Small intestine (tissue), 16 donors: ENCODE measurements at places on chromosomes 2 and 18. TPM values are rescaled to one million over a fixed set of nuclear protein-coding genes. Genes with fewer than 3 reads are reported as not detected.
A peak's percentile ranks its signal among the peaks of the same experiment; 100 is the strongest.

- H3K36me3 ChIP-seq = peaks cover 10% of the 10 kb centered on the region
- H3K27ac ChIP-seq = no peak overlapping the region
- H3K4me1 ChIP-seq = no peaks in the 10 kb centered on the region
- H3K27me3 ChIP-seq = no peaks in the 10 kb centered on the region
- H3K4me3 ChIP-seq = no peak overlapping the region
Measured at GRCh38 chr2:11767779-11768178, 21.3 kb downstream of the LPIN1 start.

- no peaks in the 10 kb centered on the region for H3K36me3 ChIP-seq
- H3K27me3 ChIP-seq = peaks cover 1% of the 10 kb centered on the region
- H3K4me3 ChIP-seq = no peak overlapping the region
- H3K27ac ChIP-seq = no peak overlapping the region
- H3K4me1 ChIP-seq = no peaks in the 10 kb centered on the region
Measured at GRCh38 chr2:67321588-67321903, 75.6 kb upstream of the ETAA1 start.

- no peaks in the 10 kb centered on the region for H3K4me1 ChIP-seq
- no peak overlapping the region for H3K4me3 ChIP-seq
- H3K27ac ChIP-seq = no peak overlapping the region
- no peaks in the 10 kb centered on the region for H3K36me3 ChIP-seq
Measured at GRCh38 chr2:85163675-85164074, 30.5 kb downstream of the TCF7L1 start.

DNA sequence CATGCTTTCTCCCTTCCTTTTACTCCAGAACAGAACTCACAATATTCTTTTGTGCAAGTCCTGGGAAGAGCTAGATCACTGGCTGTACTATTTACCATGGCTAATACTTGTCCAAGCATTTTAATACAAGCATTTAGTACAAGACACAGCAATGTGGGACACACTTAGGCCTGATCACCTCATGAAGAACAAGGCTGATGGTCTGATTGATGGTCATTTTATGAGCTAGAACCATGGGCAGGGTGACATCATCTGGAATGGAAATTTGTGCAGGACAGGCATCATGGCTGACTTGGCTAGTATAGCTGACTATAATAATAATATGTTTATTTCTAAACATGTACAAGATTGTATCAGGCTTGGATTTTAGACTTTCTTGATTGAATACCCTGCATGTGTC, 374.2 kb upstream of the HNMT start:
- H3K27ac ChIP-seq = no peak overlapping the region
- no peaks in the 10 kb centered on the region for H3K27me3 ChIP-seq
- no peaks in the 10 kb centered on the region for H3K4me1 ChIP-seq
- no peaks in the 10 kb centered on the region for H3K36me3 ChIP-seq
- H3K4me3 ChIP-seq = no peak overlapping the region

GRCh38 chr2:122009561-122009960, 254.1 kb downstream of the TSN start:
- no peak for DNase-seq
- H3K27ac ChIP-seq = no peak overlapping the region
- no peak overlapping the region for H3K4me3 ChIP-seq
- no peaks in the 10 kb centered on the region for H3K27me3 ChIP-seq
- no peaks in the 10 kb centered on the region for H3K36me3 ChIP-seq

DNA sequence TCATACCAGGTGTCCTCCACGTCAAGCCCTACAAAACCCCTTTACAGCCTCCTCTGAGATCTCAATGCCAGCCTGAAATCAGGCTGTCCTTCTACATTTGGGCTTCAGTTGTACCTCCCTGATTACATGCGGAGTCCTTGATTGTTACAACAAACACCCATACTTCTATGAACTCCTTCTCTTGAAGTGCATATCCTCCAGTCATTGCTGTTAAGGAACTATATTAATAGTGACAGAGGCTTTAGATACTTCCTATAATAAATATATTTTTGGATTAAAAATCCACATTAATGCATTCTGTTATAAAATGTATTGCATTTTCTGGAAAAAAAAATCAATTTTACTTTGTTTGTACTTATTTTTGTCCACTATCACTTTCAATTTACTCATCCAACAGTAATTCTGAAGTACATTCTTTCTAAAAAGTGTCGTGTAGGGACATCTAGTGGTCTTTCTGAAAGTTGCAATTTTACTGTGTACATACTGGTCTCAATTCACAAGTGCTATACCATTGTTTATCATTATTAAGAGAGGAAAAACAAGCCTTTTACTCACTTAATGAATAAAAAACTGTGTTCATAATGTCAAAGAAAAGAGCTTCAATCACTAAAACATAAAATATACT, 316.4 kb downstream of the DSEL start:
- no peak overlapping the region for H3K27ac ChIP-seq
- H3K4me3 ChIP-seq = no peak overlapping the region
- no peaks in the 10 kb centered on the region for H3K27me3 ChIP-seq
- H3K36me3 ChIP-seq = no peaks in the 10 kb centered on the region

DNA sequence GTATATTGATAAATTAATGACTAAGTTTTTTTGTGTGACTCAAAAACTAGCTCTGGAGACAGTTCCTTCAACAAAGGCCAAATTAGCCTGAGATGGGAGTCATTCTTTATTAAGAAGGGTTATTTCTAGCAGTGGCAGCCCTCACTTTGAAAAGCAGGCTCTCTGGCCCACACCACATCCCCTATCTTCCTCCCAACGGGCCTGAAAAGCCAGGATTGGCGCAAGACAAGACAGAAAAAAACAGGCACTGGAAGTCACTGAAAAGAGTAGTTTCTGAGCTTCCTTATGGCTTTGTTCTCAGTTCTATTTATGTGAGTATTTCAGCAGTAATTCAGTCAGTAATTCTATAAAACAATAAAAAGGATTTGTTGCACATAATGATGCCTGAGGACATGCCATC, 149.0 kb downstream of the LAMA3 start:
- no peaks in the 10 kb centered on the region for H3K36me3 ChIP-seq
- no peaks in the 10 kb centered on the region for H3K27me3 ChIP-seq
- no peak for DNase-seq
- no peak overlapping the region for H3K4me3 ChIP-seq

DNA sequence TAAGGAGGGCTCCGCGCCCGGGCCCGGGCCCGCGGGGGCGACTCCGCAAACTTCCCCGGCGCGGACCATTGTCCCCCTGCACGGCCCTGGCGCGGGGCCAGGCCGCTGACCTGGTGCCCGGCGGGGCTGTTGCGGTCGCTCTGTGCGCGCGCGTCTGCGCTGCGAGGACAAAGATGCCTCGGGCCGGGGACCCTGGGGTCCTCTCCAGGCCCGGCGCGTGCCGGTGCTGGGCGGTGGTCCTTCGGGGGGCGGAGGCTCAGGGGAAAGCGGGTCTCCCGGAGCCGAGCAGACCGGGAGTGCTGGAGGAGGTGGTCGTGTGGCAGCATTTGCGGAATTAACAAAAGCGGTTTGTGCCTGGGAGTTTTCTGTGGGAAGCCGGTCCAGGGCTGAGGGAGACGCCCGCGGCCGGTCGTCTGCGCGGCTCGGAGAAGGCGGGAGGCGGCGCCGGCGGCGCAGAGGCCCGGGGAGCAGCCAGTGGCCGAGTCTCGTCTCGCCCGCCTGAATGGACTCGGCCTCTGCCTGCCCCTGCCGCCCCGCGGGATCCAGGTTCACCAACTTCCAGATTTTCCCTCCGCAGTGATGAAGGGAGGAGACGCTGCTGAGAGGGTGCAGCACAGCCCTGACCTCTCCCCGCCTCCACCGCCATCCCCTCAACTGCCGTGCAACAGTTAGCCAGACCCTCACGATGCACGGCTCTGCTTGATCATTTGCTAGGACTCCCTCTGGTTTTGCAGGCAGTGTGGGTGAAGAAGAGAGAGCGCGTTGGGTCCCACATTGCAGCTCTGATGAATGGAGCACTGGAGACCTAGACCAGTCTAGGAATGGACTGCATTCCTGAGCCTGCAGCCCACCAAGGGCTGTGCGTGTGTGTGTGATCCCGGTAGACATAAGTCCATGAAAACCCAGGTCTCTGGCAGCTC, 705 bp downstream of the EFR3B start:
- peak; percentile 66 for DNase-seq
- peak overlapping the region; percentile 46 for H3K27ac ChIP-seq
- H3K27me3 ChIP-seq = no peaks in the 10 kb centered on the region
- peak overlapping the region; percentile 50 for H3K4me3 ChIP-seq
- H3K36me3 ChIP-seq = no peaks in the 10 kb centered on the region
- peaks cover 4% of the 10 kb centered on the region for H3K4me1 ChIP-seq

DNA sequence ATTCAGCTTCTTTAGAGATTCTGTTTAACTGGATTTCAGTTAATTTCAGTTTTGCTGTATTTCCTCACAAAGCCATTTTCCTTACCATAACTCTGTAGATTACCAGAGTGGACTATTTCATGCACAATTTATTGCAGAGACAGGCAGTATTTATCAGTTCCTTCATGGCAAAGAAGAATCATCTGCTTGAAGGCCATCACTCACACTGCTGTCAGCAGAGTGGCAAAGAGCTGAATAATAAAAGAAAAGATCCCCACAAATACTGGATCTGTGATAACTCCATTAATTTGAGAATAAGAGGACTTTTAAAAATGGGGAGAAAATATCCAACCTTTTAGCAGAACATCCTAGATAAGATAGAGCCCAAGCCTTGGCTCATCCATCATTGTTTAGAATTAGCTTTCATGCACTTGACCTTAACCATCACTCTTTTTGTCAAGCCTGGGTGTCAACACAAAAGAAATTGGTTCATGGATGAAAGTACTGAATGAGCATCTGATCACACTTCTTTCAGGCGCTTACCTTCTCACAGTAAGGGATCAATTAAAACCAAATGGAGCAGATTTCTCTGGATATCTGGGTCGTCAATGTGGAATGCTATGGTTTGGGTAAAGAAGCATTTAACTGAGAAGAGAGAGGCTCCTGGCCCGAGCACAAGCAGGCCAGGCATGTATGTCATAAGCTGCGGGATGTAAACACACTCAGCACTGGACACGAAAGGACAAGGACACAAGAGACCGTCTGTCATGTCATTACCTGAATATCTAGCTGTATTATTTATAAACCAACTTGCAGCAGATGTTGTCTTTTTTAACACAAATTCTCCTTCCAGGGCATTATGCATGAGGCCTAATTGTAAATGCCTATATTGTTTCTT, 376.2 kb downstream of the ZNF521 start:
- no peak overlapping the region for H3K27ac ChIP-seq
- no peak for DNase-seq
- no peak overlapping the region for H3K4me3 ChIP-seq

DNA sequence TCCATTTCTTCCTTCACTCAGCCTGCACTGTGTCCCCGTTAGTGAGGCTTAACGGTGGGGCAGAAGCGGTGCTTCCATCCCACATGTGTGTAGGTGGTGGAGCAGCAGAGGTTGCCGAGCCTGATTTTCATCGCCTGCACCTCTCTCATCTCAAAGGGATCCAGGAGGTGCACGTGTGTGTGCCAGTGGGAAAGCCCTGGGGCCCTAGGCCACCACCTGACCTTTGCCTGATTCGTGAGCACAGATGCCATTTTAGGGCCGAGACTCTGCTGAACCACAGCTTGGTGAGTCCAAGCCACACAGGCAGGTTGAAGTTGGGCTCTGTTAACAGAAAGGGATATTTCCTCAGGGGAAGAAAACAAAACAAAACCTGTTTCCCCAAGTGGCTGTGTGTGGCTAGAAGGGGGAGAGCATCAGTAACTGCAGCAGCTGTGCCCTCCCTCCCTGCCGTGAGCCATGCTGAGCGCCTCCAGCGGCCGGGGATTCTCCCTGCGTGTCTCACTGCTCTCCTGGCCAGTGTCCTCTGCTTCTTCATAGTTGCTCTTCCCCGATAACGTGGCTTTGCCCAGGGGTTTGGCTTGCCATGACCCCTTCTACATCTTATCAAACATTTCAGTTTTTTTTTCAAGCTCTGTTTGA, 81.5 kb downstream of the MAPRE2 start:
- H3K27ac ChIP-seq = no peak overlapping the region
- H3K36me3 ChIP-seq = peaks cover 1% of the 10 kb centered on the region
- no peaks in the 10 kb centered on the region for H3K4me1 ChIP-seq
- H3K27me3 ChIP-seq = no peaks in the 10 kb centered on the region
- H3K4me3 ChIP-seq = no peak overlapping the region

GRCh38 chr18:49021076-49021432, 70.3 kb upstream of the SMAD7 start:
- no peaks in the 10 kb centered on the region for H3K27me3 ChIP-seq
- no peaks in the 10 kb centered on the region for H3K4me1 ChIP-seq
- H3K27ac ChIP-seq = peak overlapping the region; percentile 87
- no peak for DNase-seq
- H3K36me3 ChIP-seq = no peaks in the 10 kb centered on the region

SETBP1 gene
- polyA plus RNA-seq = 5.8 TPM

ARHGAP15 gene
- polyA plus RNA-seq = 3.7 TPM

TNFAIP6 gene
- 0.90 TPM for polyA plus RNA-seq

XDH gene
- polyA plus RNA-seq = 39.6 TPM

RNU2-63P gene
- not detected for polyA plus RNA-seq
